ENCODE measurements at places on chromosomes 16 and 17.
A peak's percentile ranks its signal among the peaks of the same experiment; 100 is the strongest.

DNA sequence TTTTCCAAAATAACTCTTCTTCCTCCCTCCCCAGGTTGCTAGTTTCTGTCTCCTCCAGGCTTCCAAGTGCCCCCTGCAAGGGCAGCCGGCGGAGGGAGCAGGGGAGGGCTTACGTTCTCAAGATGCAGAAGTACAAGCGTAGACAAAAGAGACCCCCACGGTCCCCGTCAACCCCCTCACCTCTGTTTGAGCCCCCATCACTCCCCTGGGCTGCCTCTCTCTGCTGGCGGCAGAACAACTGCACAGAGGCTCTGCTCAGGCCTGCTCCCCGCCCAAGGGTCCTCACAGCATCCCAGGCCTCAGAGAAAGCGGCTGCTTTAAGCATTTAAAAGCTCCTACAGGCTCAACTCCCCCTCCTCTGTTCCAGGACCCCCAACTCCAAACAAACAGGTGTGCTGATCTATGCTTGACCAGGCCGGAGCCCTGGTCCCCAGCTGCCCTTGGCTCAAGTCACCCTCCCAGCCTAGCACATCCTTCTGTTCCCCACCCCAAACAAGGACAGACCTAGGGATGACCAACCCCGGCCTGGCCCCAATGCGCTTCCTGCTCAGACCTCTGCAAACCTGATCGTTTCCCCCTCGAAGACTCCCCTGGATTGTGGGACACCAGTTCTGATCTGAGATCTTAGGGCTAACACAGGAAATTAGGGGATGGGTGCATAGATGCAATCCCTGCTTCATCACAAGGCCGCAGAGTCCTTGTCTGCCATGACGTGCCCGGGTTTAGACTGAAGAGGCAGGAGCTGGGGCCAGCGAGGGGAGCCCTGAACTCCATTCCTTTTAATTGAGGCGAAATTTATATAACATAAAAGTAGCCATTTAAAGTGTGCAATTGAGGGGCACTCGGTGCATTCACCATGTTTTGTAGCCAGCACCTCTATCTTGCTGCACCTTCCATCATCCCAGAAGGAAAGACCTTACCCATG, 17.2 kb upstream of the RBFOX3 start:
- no peak for DNase-seq

- peak; percentile 98 for DNase-seq
Measured at GRCh38 chr16:3945751-3946603, 65.5 kb upstream of the CREBBP start.

DNA sequence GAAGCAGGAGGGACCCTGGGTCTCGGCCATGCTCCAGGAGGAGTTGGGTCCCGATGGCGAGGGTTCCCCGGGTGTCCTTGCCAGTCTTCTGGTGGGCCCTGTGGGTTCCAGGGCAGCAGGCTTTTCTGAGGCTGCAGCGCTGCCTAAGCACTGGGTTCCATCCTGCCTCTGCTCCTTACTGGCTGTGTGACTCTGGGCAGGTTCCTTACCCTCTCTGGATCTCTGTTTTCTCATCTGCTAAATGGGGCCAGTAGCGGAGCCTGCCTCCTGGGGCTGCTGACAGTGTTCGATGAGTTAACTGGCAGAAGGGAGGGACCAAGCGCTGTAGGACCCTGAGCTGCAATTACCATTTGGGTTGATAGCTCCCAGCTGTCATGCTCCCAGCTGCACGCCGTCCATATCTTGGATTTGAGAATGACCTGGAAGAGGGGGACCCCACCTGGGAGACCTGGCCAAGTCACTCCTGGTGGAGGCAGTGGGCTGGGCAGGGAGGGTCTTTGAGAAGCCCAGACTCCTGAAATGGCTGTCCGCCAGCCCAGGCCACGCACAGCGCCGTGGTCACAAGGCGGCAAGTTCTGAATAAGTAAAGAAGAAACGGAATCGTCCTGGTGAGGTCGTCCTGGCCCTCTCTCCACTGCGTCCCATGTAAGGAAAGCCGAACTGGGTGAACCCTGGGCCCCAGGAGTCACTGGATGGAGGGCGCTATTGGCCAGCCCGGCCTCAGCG, 47.2 kb upstream of the GSE1 start:
- no peak for DNase-seq

GRCh38 chr17:1764284-1764683, 2.4 kb downstream of the SERPINF1 start:
- no peak for DNase-seq

DNA sequence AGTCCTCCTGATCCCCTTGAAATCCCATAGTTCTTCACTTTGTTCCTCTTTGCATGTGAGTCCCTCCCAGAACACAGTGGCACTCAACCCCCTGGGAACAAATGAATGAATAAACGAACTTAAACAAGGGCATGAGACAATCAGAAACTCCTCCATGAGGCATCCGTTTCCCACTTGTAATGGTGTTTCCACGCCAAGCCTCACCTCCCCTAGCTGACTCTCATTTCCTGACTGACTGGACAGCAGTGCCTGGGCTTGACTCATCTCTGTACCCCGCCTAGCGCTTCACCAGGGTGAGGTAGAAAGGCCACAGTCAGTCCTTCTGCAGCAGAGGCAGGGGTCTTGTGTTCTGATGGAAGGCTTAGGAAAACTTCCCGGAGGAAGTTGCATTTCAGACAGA, 14.2 kb downstream of the KIF1C start:
- peak; percentile 47 for DNase-seq

DNA sequence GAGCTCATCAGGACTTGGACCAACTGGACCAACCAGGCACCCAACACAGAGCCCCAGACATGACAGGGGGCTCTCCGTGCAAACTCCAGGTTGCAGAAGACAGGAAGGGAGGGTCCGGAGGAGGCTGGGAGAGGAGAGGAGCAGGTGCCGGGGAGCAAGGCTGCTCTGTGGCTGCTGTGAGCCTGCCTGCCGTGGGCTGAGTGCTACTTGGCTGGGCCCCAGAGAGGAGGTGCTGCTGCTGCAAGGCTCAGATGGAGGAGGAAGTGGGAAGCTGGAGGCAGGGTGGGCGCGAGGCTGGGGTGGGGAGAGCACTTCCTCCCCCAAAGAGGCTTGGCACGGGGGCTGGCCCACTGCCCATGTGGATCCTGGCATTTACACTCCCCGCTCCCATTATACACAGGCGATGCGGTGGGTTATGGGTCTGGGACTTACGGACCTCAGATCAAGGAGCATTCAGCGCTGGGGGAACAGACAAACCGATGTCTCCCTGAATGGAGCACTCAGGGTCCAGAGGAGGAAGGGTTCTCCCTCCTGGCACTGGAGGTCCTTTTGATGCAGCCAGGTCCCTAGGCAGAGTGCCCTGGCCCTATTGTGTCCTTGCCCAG, 15.9 kb downstream of the EPOP start:
- no peak for DNase-seq

GRCh38 chr17:13036751-13037150, 18.9 kb upstream of the ELAC2 start:
- DNase-seq = no peak

DNA sequence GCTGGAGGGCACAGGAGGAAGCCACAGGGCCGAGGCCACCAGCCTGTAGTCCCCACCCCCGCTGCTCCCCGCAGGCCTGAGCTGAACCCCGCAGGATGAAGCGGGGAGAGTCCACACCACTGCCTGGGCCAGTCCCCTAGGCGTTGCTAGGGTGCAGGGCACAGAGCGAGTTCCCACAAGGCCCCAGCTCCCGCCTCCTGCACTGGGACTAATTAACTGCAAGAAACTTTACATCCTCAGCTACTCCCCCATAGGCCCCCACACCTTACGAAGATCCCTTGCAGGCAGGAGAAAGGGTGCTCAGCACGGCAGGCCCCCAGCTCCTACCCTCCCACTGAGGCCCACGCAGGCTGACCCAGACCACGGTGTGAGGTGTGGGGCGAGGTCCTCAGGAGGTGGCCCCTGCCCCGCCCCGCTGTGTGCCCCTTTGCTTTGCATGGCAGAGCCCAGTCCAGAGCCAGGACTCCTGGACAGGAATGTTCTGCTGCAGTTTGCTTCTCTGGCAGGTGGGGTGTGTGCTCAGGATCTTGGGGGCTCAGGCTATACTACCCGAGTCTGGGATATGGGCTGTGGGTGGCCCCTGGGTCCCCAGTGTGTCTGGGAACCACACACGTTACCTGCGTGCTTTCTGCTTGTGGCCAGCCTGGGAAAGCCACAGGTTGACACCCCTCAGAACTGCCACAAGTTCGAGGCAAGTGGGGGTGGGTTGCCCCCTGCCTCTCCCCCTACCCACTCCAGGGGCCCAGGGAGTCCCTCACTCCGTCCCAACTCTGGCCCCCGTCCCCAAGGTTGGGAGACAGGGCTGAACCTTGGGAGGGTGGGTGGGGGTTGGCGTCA, 1.2 kb downstream of the GNG13 start:
- DNase-seq = no peak

- no peak for DNase-seq
Measured at GRCh38 chr17:9907131-9907530, 2.1 kb upstream of the RCVRN start.

DNA sequence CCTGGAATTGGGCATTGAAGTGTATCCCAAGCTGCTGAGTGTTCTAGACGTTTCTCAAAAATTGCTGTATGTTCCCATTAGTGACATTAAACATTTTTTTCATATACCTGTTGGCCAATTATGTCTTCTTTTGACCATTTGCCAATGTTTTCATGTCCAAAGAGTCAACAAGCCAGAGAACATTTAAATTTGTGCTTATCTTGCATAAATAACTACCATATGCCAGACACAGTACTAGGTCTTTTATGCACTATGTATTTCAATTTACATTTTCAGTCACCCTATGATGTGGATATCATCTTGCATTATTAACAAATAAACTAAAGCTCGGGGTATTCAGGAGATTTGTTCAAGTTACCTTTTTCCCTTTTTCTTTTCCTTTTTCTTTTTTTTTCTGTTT, 632.9 kb upstream of the C16orf82 start:
- no peak for DNase-seq

DNA sequence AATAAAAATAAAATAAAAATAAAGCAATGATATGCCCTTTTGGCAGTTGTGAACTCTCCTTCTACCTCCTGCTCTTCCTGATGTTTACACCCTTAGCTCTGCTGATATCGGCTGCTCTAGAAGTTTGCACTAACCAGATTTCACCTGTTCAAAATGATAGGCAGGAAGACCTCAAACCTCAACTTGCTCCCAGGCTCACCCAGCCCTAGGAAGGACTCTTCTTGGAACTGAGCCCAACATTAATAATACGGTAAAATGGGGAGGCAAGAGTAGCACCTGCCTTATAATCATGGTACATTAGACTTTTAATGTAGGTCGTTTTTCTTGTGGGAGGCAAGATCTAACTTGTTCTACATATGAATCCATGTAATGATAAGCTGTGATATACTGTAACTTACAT, 61.2 kb upstream of the MED13 start:
- no peak for DNase-seq

GRCh38 chr17:8728971-8729370, 15.7 kb downstream of the CCDC42 start:
- DNase-seq = no peak

DNA sequence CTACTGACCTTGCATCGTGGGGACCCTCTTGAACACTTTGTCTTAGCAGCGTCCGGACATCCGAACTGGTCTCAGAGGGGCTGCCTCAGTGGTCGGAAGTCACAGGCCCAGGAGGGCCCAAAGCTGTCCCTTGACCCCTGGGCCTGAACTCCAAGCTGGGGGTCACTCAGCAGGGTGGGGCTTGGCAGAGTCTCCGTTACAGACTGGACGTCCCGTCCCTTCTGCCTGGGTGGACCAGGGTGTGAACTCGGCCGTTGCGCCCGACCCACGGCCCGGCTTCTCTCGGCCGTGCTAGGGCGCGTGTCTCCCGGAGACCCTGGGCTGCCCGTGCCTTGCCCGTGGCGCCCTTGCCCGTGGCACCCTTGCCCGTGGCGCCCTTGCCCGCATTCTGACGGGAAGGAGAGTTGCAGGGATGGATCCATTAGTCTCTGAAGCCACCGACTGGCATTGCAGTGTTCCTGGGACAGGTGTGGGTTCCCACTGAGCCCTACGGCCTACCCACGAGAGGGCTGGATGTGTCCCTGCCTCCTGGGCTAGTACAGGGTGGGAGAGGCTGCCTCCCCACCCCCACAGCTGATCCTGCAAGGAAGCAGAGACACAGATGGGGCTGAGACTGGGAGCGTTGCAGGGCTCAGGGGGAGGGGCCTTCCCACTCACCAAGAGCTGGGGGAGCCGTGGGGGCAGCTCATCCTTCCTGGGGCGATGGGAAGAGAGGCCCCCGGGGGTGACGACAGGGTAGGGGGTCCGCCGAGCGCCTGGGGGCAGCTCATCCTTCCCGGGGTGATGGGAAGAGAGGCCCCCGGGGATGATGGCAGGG, 4.9 kb downstream of the CACNA1H start:
- DNase-seq = no peak

GRCh38 chr17:7215136-7215638, 4.4 kb downstream of the DLG4 start:
- DNase-seq = no peak

DNA sequence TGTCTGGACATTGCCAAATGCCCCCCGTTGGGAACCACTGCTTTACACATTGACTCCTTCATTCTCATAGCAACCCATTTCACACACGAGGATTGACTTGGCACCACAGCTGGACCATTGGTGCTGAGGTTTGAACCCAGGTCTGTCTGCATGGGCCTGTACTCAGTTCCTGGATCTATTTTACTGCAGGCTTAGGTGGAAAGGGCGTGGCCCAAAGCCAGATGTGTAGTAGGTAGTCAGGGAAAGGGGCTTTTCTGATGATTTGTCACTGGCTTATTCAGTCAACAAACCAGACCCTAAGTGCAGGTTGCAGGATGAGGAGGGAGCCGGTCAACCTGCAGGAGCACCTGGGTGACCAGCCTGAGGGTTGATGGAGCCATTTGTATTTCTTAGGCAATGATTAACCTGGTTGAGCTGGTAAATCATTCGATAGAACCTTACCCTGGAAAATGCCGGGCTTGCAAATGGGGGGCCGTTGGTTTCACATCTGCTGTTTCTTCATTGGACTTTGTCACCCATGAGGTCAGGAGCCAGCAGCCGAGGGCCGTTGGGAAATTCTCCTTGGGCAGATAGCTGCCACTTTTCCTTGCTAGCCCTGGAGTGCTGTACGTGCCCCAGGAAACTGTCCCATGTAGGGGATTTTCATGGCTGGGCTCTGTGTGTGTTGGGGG, 104.4 kb downstream of the CMIP start:
- DNase-seq = no peak

GRCh38 chr17:58335779-58336455, 7.3 kb upstream of the TSPOAP1 start:
- DNase-seq = no peak

- no peak for DNase-seq
Measured at GRCh38 chr17:42310787-42311215, 22.5 kb downstream of the STAT5A start.

- DNase-seq = no peak
Measured at GRCh38 chr17:36034127-36034526, 16.4 kb upstream of the CCL23 start.

All from NCI-H226 (cell line).